ENCODE measurements at places on chromosomes 1 and 21.

DNA sequence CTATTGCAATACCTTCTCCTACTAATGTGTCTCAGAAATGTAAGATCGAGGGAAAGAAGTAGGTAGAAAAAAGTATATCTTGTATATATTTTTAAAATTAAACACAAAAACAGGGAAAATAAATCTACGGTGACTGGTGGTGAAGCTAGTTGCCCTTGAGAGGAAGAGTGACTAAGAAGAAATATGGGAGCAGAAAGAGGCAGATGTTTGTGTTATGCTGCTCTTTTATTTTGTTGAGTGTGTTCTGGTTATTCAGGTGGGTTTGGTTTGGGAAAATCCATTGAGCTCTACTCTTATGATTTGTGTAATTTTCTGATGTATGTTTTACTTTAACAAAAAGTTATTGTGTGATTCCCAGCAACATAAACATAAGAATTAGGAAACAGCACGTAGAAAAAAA lies 444.9 kb upstream of the B3GALT2 start:
- DNase-seq, result no peak

DNA sequence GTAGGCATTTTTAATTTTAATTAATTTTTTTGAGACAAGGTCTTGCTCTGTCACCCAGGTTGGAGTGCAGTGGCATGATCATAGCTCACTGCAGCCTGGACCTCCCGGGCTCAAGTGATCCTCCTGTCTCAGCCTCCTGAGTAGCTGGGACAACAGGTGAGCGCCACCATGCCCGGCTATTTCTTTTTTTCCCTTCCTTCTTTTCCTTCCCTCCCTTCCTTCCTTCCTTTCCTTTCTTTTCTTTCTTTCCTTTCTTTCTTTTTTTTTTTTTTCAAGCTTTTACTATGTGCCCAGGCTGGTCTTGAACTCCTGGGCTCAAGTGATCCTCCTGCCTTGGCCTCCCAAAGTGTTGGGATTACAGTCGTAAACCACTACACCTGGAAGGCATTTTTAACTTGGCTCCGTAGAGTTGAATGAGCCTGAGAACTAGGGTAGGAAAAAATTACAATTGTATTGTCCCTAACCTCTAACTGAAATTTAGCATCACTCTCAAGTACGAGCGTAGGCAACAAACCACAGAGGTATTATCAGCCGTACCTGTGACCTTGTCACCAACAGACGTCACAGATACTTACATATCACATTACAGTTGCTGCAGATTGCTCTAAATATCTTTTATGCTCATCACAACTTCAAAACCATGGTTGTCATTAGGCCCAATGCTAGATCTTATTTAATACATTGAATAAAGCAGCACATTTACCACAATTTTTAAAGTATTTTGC lies 8.0 kb downstream of the RUNX3 start:
- no peak for DNase-seq

DNA sequence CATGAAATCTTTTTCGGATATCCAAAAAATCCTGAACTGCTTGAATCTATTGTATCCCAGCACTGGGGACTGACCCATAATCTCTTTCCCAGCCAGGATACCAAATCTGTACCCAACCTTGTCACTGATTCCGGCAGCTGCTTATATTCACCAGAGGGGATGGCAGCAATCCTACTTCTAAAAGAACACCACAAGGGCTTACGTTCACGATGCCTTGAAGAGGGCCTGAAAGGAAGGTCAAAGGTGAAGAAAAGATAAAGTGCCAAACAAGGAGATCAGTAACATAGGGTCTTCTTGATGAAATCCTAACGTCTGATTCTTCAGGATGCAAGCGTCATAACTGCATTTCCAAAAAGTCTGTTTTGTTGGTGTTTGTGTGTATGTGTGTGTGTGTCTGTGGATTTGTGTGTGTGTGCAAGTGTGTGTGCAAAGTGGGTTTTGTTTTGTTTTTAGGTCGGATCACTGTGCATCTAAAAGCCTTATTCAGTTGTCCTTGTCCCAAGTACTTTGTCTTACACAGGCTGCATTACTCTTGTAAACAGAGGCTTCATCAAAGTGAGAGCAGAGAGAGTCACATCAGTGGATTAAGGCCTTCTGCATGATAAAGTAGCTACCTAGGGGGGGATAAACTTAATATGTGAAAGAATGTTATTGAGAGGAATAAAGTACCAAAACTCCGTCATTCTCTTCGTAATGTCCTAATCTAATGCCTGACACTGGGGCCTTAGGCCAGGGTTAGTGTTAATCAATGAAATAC lies 179.3 kb downstream of the BARHL2 start:
- no peak for DNase-seq

GRCh38 chr1:24960071-24960801 lies 30.2 kb upstream of the RUNX3 start:
- DNase-seq, result no peak

DNA sequence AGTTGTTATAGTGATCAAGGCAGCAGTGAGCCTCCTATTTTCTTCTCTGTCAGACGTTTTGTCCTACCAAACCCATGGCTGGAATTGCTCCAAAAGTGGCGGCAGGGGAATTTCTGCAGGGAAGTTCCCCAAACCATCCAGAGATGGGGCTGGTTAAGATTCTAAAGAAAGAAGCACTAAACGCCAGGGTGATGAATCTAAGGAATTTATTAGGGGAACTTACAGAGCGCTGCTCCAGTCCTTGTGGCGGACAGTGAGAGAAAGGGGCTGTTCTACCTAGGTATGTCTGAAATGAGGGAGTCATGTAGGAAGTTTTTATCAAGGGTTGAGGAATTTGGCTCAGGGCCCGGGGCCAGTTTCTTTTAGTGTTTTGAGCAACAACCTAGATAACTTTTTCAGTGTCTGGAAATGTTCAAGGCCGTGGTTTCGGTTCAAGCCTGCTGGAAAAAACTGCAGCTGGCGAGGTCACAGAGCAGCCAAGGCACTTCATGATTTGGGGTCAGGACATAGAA lies 222.4 kb upstream of the B3GALT2 start:
- peak; percentile 32 for DNase-seq

DNA sequence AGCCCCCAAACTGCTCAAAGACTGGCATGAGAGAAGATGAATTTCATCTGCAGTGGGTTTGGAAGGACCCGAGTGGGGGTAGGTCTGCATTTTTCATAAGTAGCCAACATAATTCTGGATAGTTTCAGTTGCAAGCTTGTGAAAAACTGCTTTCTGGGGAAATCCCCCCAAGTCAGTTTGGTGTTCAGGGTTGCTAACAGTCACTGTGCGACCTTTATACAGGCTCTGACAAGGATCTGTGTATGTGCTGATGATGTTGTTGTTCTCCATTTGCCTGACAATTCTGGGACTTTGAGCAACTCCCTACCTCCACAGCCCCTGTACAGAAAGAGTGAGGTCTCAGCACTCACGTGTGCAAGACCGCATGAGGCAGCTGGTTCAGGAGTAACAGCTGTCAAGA lies 87.9 kb downstream of the SUSD4 start:
- DNase-seq, result no peak

DNA sequence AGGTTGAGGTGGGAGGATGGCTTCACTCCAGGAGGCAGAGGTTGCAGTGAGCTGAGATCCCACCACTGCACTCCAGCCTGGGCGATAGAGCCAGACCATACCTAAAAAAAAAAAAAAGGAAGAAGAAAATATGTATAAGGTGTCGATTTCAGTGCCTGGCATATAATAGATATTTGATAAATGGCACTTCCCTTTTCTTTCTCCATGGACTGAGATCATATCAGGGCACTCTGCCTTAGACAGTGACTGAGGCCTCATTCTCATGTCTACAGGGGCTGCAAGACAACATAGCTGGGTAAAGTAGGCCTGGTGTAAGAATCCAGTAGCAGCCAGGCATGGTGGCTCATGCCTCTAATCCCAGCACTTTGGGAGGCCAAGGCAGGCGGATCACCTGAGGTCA lies 21.2 kb downstream of the PCAT6 start:
- no peak for DNase-seq

All from AG04450 (cell line).